ENCODE measurements at places on chromosomes 7 and 10.

GRCh38 chr7:139127648-139128047 lies 18.1 kb upstream of the ZC3HAV1 start:
- DNase-seq, result no peak

- peak; percentile 77 for DNase-seq
Observed at GRCh38 chr10:27252267-27253000, 11.8 kb upstream of the ACBD5 start.

- DNase-seq, result no peak
Observed at GRCh38 chr10:96387161-96387560, 28.4 kb upstream of the OPALIN start.

DNA sequence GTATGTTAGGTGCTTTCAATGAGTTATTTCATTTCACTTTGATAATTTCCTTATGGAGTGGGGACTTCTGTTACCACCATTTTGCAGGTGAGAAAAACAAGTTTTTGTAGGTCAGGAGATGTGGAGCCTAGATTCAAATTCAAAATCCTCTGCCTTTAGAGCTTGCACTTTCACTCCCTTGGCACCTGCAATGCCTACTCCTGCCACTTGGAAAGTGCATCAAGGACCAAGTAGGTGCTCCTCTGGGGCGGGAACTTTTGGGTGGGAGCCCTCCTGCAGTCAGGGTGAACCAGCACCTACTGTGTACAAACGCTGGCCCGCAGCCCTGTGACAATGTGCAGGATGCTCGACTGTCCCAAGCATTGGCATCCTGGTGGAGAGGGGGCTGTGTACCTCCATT lies 199.0 kb downstream of the EMX2 start:
- no peak for DNase-seq

DNA sequence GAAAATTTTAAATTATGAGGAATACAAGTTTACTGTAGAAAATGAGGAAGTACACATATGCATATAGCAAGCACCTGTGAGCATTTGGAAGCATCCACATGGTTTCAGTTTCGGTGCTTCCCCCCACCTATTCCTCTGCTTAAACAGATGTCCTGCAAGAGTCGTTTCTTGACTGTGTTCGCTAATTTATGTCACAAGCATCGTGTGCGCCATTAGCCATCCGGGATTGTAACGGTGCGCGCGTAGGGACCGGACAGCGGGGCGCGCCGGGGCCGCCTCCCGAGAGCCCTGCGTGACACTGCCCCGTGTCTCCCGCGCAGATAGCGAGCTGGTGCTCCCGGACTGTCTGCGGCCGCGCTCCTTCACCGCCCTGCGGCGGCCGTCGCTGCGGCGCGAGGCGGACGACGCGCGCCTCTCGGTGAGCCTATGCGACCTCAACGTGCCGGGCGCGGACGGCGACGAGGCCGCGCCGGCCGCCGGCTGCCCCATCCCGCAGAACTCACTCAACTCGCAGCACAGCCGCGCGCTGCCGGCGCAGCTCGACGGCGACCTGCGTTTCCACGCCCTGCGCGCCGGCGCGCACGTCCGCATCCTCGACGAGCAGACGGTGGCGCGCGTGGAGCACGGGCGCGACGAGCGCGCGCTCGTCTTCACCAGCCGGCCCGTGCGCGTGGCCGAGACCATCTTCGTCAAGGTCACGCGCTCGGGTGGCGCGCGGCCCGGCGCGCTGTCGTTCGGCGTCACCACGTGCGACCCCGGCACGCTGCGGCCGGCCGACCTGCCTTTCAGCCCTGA lies 90.9 kb downstream of the NEURL1 start:
- no peak for DNase-seq

- DNase-seq, result no peak
Observed at GRCh38 chr7:100477871-100478267, 1.1 kb downstream of the TSC22D4 start.

GRCh38 chr10:54667136-54667535 lies 133.9 kb downstream of the PCDH15 start:
- no peak for DNase-seq

GRCh38 chr10:119030421-119031250 lies 1.1 kb downstream of the NANOS1 start:
- DNase-seq, result peak; percentile 45

DNA sequence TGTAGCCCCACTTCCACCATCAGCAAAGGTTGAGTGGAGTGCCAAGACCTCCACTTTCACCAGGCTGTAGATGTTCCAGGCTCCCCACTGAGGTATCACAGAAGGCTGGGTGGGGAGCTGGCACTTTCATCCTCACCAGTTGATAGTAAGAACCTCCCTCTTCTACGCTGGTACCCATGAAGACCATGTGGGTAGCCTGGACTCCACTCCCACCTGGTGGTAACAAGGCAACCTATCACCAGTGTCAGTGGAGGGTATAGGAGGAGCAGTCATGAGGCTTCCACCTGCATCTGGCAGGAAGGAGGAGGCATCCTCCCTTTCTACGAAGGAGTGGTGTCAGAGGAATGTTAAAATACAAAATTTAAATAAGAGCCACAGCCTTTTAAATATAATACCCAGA lies 4.4 kb downstream of the SMIM30 start:
- DNase-seq, result no peak

GRCh38 chr10:9781666-9782065 lies 1236.0 kb upstream of the CELF2 start:
- no peak for DNase-seq
